ENCODE measurements at places on chromosomes 5 and 9. TPM values are rescaled to one million over a fixed set of nuclear protein-coding genes. Genes with fewer than 3 reads are reported as not detected.

Gene C9orf57
- not detected for total RNA-seq

Gene GABRA1
- not detected for total RNA-seq

Gene ARID3C
- 0.14 TPM for total RNA-seq

Gene FOXD4L5
- not detected for total RNA-seq

Gene TERT
- total RNA-seq, result 10.1 TPM

Gene SAXO1
- total RNA-seq, result not detected

Gene SPINK6
- total RNA-seq, result not detected

Gene PIP5K1B
- total RNA-seq, result 56.6 TPM

Gene NRG2
- total RNA-seq, result 0.07 TPM

Gene LECT2
- total RNA-seq, result not detected

Gene FAM13B
- total RNA-seq, result 15.1 TPM

Gene CPEB4
- 7.6 TPM for total RNA-seq

Gene VCAN
- total RNA-seq, result not detected

Gene FPGS
- 128 TPM for total RNA-seq

Gene MEGF10
- total RNA-seq, result not detected

Gene GARIN3
- total RNA-seq, result 0.19 TPM

Gene WWC1
- 2.4 TPM for total RNA-seq

Gene ZNF462
- 0.37 TPM for total RNA-seq

Gene LSM11
- 9.2 TPM for total RNA-seq

Gene LCN1
- total RNA-seq, result not detected

Gene SLCO6A1
- not detected for total RNA-seq

Gene TMOD1
- 0.91 TPM for total RNA-seq

Gene ARL14EPL
- not detected for total RNA-seq

Gene ENG
- 32.4 TPM for total RNA-seq

Gene FGD3
- total RNA-seq, result 39.5 TPM

Gene EPB41L4B
- 1.2 TPM for total RNA-seq

Gene PCDHB5
- not detected for total RNA-seq

Gene SH3TC2
- total RNA-seq, result not detected

Gene ZNF474
- total RNA-seq, result not detected

Gene PCDHAC1
- not detected for total RNA-seq

Gene ACOT12
- total RNA-seq, result not detected

Gene SH2D3C
- total RNA-seq, result 22.2 TPM

Gene PCDHB14
- not detected for total RNA-seq

Gene SPINK13
- not detected for total RNA-seq

Gene FST
- total RNA-seq, result 0.75 TPM

Gene NPR3
- not detected for total RNA-seq

Gene N4BP3
- total RNA-seq, result 3.3 TPM

Gene LCN9
- total RNA-seq, result not detected

Gene PCDHB11
- total RNA-seq, result not detected

Gene TMEM250
- total RNA-seq, result 52.7 TPM

Gene REXO4
- total RNA-seq, result 39.9 TPM
